ENCODE measurements at places on chromosomes 12 and 14. TPM values are rescaled to one million over a fixed set of nuclear protein-coding genes. Genes with fewer than 3 reads are reported as not detected.

The SLC2A13 gene
- 9.4 TPM for total RNA-seq

The CIROP gene
- not detected for total RNA-seq

The RNASE1 gene
- not detected for total RNA-seq

The TPH2 gene
- not detected for total RNA-seq

The TRAFD1 gene
- 28.3 TPM for total RNA-seq

The NGB gene
- not detected for total RNA-seq

The PLEKHD1 gene
- total RNA-seq = not detected

The NRIP2 gene
- total RNA-seq = not detected

The STAC3 gene
- total RNA-seq = 0.71 TPM

The DDX24 gene
- 292 TPM for total RNA-seq

The TAS2R13 gene
- 0.21 TPM for total RNA-seq
